ENCODE measurements at places on chromosomes 12 and 14.

DNA sequence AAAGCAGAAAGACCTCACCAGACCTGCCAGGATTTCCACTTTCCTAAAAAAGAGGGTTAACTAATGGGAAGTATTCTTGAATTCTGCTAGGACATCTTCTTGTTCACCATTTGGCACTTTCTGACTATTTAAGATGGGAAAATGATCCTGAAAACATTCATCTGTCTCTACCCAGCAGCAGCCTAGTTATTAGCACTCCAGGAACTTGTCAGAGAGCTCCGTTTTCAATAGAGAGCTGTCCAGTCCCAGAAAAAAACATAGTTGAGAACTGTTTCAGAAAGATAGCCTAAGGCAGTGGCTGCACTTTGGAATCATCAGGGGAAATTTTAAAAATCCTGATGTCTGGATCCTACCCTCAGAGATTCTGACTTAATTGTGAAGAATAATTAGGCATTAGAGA lies 22.1 kb upstream of the CEP83 start:
- no peak for ATAC-seq

DNA sequence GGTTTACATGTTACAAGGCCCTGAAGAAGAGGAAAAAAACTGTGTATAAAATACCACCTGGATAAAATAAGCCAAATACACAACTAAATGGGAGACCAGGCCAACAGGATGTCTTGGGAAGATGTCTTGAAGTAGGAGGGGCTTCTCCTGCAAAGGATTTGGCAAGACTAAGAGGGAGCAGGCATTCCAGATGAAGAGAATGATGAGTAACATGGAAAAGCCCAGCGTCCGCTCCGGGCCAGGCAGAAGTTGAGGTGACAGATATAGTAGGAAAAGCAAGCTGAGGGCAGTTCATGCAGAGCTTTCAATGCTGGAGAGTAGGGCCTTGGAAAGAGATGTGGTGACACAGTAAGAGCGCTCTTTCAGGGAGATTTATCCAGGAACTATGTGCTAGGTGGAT lies 16.1 kb upstream of the EIF4B start:
- ATAC-seq, result no peak

DNA sequence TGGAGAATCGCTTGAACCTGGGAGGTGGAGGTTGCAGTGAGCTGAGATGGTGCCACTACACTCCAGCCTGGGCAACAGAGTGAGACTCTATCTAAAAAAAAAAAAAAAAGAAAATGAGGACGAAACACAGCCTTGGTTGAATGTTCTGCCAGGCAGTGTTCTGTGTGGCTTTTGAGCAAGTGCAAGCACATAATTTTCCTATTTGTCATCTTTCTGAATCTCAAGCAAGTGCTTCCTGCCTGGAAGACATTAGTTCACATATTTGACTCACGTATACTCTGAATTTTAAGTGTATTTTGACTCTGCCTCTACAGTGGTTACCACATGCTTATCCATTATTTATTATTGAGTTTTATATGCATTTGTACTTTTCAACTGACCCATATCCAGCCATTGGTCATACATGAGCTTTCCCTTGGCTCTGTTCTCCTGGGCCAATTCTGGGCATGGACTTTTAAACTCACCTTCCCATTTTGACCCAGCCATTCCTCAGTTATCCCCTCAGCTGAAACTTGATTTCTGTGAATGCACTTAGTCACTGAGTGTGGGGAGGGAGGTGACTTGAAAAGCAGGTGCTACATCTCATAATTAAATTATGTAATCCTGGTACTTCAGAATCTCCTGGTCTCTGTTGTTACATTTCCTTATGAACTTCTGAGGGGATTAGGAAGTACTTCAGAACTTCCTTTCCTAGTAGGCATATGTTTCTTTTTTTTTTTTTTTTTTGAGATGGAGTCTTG lies 8.1 kb downstream of the OR10G2 start:
- ATAC-seq, result no peak

- no peak for ATAC-seq
Measured at GRCh38 chr14:31291210-31291609, 83.6 kb upstream of the HECTD1 start.

DNA sequence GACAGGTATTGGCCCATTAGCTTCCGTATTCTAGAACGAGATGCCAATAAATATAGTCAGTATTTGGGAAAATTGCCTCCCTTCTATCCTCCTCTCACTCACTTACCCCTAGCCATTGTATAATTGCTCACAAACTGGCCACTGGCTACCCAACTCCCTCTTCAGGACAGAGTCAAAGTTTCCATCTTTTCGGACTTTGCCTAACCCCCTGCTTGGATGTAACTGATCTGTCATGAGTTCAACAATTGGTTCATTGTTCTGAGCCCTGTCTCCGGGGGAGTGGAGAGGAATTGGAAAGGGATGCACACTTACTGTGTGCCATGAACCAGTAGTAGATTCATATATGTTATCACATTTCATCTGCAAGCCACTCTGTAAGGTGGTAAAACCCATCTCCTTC lies 12.2 kb downstream of the MYRFL start:
- no peak for ATAC-seq

DNA sequence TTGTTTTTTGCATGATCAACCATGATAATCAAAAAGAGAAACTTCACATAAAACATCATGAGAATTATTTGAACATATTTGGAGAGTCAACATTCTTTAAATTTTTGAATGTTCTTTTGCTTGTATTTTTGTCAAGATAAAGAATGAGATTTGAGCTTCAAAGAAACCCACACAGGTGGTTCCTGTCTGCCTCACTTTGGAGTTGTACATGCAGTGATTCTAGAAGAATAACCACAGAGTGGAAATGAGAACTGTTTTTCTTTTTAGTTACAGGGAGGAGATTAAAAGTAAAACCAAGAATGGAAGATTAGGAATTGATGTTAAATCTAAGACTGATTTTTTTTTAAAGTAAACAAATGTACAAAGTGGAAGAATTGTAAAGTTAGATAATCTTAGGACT lies 2.3 kb upstream of the ZNF705A start:
- no peak for ATAC-seq

GRCh38 chr12:105335856-105336255 lies 5.4 kb downstream of the C12orf75 start:
- no peak for ATAC-seq

- no peak for ATAC-seq
Measured at GRCh38 chr12:127292736-127293135, 974.2 kb upstream of the TMEM132C start.

DNA sequence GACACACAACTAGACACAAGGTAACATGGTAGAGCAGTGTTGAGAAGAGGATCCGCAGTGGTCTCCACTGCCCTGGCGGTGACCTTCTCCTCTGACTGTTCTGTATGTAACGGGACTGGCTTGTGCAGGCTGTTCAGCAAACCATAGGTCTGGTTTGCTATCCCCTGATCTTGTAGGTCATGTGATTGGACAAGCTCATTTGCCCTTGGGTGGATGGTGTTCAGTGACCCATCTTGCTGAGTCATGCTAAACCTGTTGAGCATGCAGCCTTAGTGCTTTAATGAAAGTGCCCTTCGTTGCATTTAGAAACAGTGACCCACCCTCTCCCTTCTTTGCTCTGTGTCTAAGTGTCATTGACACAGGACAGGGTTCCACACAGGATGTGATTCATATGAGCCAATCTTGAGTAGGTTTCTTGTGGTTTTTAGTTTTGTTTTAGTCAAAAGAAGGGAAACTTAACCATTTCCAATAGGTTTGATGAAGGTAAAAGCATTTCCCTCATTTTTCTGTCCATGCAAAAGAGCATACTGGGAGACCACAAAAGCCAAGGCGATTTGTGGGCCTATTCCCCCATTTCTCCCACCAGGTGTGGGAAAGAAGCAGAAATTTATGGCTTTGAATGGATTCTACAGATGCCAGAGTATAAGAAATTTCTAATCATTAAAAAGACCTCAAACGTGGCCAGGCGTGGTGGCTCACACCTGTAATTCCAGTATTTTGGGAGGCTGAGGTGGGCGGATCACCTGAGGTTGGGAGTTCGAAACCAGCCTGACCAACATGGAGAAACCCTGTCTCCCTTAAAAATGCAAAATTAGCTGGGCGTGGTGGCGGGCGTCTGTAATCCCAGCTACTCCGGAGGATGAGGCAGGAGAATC lies 32.6 kb upstream of the HIF1A start:
- ATAC-seq, result peak; percentile 49

- ATAC-seq, result no peak
Measured at GRCh38 chr14:102695167-102695555, 82.1 kb upstream of the TRAF3 start.

DNA sequence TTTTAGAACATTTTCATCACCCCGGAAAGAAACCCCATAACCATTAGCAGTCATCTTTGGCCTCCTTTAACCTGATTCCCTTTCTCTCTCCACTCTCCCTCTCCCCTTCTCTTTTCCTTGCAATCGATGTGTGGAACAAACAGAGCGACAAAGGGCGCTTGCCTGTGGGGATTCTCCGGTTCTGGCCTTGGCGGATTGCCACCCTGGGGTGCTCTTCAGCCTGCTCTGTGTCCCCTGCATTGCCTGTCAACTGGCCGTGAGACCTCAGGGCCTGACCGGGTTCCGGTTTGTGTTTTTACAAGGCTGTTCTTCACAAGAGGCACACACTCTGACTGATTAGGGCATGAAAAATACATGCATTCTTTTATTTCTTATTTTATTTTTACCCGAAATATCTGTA lies 27.8 kb downstream of the LRTM2 start:
- ATAC-seq, result no peak

DNA sequence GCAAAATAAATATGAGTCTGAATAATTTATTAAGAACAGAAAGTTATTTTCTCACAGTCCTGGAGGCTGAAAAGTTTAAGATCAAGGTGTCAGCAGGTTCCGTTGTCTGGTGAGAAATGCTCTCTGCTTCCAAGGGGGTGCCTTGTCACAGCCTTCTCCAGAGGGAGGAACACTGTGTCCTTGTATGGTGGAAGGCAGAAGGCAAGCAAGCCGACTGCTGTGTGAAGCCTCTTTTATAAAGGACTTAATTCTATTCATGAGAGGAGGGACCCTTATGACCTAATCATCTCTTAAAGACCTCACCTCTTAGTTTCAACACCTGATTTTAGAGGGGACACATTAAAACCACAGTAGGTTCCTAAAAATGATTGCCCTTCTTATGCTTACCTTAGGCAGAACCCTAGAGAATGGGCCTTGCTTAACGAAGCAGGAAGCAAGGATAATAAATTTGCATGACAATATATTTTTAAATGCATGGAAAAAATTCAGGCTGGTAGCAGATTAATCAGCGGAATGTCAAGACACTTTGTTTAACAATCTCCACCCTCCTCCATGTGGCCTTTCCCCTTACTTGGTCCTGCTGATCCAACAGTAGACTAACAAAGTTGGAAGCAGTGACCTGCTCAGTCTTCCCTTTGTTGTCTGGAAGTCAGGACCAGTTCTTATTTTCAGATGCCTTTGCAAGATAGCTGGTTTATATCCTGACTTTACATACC lies 154.9 kb downstream of the DYRK2 start:
- no peak for ATAC-seq

DNA sequence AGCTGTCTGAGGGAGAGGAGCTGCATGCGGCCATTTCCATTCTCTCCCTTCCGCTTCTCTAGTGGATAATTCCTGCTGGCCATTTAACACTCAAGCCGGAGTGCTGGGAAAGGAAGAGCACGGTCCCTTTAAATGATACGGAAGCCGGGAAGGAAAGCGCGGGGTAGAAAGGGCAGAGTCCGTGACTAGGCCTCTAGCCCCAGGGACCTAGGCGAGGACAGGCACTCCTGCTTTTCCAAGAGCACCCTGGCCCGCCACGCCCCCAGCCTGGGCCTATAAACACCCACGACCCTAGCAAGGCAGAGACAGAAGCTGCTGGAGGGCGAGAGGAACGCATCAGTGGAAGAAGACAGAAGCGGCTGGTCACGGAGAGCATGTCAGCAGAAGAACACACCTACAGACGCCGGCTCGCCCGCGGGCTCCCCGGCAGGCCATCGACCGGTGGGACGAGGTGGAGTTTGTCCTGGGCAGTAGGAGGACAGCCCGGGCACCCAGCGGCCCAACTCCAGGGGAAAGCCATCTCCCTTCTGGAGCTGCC lies 1206.6 kb upstream of the TMEM132C start:
- no peak for ATAC-seq

DNA sequence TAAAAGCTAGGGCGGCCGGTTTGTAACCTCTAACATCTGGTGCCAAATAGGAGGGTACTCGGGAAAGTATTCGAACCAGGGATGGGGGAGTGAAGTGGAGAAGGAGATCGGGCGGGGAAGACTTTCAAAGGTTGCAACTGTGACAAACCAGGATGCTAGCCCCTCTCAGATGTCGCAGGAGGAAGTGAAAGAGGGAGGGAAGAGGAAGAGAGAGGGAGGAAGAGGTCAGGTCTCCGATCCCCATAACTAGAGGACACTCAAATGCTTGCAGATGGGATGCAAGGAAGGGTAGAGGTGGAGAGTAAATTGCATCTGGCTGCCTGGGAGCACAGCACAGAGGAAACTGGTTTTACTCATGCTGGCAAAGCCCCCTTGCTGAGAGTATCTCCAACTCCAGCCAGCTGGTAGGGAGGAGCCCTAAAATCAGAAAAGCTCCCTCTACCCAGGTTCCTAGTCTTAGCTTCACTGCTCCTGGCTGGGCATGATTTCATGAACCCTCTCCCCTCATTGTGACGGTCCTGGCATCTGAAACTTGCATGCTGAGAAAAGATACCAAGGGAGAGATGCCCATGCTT lies 696.7 kb upstream of the TBX3 start:
- no peak for ATAC-seq

DNA sequence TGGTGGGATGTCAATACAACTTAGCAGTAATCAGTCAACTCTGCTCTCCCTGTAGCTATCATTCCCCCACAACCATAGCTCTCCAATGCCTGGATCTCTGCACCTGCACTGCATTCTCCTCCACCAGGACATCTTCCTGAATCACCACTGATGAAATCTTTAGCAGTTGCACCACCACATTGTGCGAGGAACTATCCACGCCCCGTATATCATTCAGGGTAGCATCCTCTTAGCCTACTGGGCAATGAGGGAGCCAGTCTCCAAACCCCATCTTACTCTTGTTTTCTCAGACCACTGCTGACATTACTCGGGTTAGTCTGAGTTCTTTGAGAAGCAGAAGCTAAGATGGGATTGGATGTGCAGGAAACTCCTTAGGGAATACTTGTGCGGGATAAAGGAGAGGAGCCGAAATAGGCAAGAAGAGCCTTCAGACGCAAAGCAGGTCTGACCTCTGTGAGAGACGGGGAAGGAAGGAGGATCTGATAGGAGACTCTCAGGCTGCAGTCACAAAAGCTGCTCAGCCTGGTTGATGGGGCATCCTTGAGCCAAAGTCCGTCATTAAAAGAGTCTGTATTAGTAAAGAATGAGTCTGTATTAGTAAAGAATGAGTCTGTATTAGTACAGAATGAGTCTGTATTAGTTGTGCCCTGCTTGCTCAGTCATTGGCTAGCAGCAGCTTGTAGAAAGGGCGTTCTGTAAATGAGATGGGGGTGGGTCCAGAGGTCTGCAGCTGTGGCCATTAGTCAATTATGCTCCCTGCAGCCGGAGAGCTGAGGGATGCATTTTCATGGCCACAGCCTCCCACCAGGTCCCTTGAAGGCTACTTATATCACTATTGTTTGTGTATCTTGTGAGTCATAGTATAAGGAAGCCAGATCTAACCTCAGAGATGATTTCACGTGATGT lies 49.6 kb upstream of the RASSF3 start:
- ATAC-seq, result peak; percentile 91

Measured in SK-N-SH treated with all-trans-retinoic acid at 6 μM for 48 hours (cell line).